ENCODE measurements at places on chromosomes 12 and 14.
A peak's percentile ranks its signal among the peaks of the same experiment; 100 is the strongest.

DNA sequence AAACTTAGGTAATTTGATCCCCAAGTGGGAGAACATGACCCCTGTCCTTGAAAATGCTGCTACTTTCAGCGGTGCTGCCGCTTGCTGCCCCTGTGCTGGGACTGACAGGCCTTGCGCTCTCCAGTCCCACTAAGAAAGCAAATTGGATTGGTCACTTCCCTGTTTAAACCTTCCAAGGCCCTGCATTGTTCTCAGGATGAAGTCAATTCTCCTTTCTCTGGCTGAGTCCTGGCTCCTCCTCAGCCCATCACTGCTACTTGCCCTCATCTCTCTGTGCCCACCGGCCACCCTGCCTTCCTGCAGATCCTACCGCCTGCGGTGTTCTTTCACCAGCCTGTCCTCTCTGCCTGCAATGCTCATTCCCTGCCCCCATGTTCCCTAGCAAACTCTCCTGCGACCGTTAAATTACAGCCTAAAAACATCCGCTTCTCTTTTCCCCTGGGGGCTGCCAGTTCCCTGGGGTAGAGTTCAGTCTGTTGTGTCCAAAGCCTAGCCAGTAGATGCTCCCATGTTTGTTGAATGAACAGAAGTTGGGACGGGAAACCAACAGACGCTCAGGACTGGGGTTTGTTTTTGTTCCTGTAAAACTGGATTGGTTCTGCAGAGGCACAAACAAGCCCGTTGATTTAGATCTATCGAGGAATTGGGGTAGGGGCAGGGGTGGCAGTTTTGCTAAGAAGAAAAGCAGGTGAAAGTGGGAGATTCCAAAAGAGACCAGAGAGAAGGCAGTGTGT lies 127.3 kb upstream of the HIF1A start:
- peak; percentile 41 for DNase-seq

DNA sequence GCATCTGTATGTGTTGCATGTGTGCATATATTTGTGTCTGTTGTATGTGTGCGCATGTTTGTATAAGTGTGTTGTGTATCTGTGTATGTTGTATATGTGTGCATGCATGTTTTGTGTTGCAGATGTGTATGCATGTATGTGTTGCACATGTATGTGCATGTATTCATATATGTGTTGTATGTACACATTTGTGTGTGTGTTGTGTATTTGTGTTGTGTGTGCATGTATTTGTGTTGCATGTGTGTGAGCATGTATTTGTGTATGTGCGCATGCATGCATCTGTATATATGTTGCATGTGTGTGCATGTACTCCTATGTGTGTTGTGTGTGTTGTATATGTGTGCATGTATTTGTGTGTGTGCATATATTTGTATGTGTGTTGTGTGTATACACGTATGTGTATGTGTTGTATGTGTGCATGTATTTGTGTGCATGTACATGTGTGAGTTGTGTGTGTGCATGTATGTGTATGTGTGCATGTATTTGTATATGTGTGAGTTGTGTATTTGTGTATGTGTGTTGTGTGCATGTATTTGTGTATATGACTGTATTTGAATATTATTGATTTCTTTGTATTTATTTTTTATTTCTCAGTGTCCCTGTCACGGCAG lies 16.8 kb downstream of the SLC8B1 start:
- no peak for DNase-seq

GRCh38 chr14:98345161-98345560 lies 926.8 kb downstream of the BCL11B start:
- no peak for DNase-seq

GRCh38 chr14:104651876-104652260 lies 37.5 kb upstream of the INF2 start:
- no peak for DNase-seq

DNA sequence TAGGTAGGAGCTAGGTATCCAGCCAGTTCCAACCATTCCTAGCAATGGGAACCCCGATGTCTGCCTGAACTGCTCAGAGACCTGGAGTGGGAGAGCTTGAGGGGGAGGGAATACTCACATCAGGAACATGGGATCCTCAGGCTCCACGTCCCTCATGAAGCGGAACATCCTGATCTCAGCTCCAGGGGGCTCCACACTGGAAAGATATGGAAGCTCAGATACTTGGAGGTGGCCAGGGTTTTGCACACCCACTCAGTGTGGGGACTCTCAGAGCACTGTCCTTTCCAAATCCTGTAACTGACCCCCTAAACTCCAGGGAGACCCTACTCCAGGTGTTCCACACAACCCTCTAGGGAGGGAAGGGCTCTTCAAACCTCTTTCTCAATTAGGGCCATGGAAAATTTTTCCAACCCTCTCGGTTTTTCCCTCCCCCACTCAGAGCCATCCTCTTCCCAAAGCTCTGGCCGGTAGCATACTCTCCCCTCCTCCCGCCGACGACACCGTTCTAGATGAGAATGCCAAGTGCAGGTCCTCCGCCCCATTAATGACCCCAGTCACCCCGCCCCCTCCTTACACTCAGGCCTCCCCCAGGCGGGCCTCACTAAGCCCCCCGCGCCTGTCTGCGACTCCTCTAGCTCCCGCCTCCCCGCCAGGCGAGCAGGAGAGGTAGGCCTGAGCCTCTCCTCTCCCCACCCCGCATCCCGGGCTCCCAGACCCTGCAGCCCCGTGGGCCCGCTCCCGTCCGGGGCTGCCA lies 597 bp downstream of the MLF2 start:
- DNase-seq, result peak; percentile 49

DNA sequence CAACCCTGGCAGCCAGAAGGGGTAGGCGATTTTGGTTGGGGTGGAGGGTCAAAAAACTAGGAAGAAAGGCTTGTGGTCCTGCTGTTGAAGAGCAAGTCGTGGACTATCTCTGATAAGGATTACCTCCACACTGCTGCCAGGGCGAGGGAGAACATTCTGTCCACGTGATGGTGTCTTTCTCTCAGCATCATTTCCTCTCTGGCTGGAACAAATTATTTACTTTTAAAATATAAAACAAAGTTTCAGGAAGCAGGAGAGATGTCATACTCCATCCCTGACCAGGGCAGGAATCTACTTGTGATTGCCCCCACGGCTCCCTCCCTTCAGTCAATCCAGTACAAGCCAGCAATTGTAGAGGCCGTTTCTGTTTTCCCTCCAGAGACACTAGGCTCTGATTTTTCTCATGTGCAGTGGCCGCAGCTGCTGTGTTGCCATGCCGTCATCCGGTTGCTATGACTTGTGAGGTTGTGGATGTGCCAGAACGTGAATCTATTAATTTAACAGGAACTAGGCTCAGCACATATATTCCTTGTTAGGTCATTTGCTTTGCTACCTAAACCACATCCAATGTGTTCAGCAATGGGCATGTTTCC lies 61.5 kb upstream of the PTGR2 start:
- peak; percentile 52 for DNase-seq

GRCh38 chr14:72715215-72715849 lies 178.6 kb downstream of the DPF3 start:
- no peak for DNase-seq

DNA sequence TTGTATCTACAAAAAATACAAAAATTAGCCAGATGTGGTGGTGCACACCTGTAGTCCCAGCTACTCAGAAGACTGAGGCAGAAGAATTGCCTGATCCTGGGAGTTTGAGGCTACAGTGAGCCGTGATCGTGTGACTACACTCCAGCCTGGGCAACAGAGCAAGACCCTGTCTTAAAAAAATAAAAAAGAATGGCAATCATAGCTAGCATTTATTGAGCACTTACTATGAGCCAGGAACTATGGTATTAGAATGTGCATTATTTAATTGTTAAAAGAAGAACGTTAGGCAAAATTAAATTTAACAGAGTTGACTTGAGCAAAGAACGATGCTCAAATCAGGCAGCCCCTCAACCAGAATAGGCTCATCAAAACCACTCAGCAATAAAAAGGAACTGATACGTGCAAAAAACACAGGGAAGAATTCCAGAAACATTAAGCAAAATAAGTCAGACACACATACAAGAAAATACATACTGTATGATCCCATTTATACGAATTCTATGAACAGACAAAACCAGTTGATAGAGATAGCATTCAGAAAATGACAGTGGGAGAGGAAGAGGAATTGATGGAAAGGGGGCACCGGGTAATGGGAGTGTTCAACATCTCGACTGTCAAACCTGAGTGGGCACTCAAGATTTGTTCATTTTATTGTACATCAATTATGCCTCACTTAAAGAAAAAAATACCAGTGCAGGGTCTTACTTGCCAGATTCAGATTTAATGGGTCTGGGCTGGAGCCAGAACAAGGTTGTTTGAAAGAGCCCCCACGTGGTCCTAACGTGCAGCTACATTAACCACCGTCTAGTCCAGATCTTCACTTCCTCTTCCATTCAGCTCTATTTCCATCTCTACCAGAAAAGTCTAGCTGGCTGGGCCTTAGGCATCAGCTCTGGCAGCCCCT lies 8.0 kb downstream of the SCNN1A start:
- DNase-seq, result no peak

DNA sequence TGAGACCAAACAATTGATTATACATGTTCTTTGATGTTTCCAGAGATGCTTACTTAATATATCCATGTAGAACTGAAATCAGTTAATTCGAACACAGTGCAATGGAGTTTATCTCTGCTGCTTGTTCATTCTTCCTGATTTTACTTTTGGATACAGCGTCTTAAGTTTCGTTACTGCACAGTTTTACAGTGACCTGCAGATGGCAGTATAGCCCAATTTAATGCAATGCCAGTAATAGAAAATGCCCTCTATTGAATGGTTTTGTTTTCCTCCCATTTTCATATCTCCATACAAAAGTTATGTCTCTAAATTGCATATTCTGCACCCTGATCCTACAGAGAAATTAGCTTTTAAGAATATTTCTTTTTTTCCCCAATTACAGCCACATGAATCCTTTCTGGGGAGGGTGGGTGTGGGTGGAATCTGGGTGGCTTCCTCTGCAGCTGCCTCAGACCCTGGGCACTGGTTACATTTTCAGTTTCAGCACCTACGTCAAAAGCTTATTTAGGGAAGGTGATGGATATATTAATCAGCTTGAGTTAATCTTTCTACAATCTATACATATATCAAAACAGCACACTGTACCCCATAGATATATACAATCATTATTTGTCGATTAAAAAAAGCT lies 101.1 kb upstream of the DCD start:
- peak; percentile 30 for DNase-seq

DNA sequence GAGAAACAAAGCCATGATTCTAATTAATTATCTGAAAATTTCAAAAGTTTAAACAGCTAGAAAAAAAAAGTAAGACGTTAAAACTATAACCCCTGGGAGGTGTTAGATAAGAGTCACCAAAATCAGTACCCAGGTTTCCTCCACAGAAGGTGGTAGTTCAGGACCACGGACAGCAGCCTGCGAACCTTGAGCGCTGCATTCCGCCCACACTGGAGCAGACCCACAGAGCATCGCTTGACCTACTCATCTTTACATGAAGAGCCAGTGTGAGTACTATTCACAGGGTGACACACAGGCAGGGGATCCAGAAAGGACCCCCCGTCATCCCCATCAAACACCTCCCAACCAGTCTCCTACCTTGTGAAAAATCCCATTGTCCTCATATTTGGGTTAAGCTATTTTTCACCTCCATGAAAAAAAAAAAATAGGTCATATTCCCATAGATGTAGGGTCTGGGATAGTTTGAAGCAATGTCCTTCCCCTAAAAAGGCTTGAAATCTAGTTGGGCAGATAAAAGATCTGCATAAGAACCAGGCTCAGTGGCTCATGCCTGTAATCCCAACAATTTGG lies 8.8 kb upstream of the CHGA start:
- DNase-seq, result no peak

GRCh38 chr12:122891661-122892525 lies 4.0 kb downstream of the VPS37B start:
- no peak for DNase-seq

- DNase-seq, result no peak
Measured at GRCh38 chr12:14443531-14443930, 78.0 kb downstream of the ATF7IP start.

- DNase-seq, result no peak
Measured at GRCh38 chr12:132066749-132067148, 77.4 kb downstream of the DDX51 start.

DNA sequence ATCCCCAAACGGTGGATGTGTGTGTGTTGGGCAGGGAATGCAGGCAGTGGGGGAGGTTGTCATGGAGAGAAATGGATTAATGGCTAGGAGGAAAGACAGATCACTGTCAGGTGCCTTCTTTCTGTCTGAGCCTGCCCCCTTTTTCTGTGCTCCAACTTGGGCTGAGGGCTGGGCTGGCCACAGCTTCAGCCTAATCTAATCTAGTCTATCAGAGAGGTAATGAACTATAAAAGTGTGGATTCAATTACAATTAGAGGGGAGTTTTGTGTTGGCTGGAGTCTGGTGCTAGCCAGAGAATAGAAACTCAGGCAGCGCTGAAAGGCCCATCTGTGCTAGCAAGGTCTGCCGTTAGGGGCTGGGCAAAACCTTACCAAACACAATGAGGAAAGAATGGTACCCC lies 41.2 kb downstream of the NEUROD4 start:
- DNase-seq, result no peak

DNA sequence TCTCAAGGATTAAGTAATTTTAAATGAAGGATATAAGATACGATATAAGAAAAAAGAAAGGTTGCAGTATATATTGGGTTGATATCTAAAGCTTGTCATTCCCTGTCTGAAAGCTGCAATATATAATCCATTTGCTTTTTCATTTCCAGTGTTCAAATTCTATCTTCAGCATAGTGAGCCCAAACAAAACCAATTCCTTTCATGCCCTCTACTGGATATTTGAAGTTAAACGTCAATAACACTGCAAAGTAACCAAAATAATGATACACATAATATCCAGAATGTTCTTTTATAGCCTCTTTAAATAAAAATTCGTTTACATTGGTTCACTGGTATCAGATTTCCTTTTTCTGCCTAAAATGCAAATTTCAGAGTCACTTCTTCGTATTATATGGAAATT lies 64.5 kb upstream of the DAAM1 start:
- DNase-seq, result no peak

GRCh38 chr12:62434494-62435302 lies 31.9 kb upstream of the MON2 start:
- no peak for DNase-seq

- DNase-seq, result no peak
Measured at GRCh38 chr12:75982979-75983660, 48.5 kb downstream of the PHLDA1 start.

DNA sequence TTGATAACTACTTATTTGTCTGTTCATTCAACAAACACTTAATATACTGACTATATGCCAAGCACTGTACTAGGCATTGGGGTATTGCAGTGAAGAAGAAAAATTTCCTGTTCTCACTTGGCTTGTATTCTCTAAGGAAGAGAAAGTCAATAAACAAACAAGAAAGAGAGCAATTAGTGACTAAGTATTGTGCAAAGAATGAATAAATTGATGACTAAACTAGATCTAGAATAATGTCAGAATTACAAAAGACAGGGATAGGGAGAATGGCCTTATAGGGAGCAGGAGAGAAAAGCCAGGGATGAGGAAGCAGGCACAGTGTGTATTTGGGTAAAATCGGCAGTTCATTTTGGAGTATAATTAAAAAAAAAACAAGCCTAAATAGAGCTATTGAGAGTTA lies 4.2 kb upstream of the LIN7A start:
- DNase-seq, result no peak

GRCh38 chr12:119090865-119091264 lies 87.9 kb upstream of the HSPB8 start:
- no peak for DNase-seq

GRCh38 chr14:61379639-61380184 lies 58.3 kb downstream of the PRKCH start:
- no peak for DNase-seq

- no peak for DNase-seq
Measured at GRCh38 chr14:78762331-78762730, 592.2 kb downstream of the NRXN3 start.

GRCh38 chr14:102212356-102212755 lies 72.7 kb downstream of the WDR20 start:
- DNase-seq, result no peak

- no peak for DNase-seq
Measured at GRCh38 chr12:116393859-116394650, 116.6 kb upstream of the MED13L start.

All from frontal cortex (tissue), 4 donors.